Stimulated activated CD4-positive, alpha-beta T cell treated with anti-CD3 and anti-CD28 coated beads, Interleukin-15, amount 100 ng/mL, for 48 hours (primary cell): ENCODE measurements at places on chromosomes 13 and 19.

- DNase-seq, result no peak
Measured at GRCh38 chr19:5106971-5107370, 138.1 kb downstream of the KDM4B start.

GRCh38 chr19:42051166-42052115 lies 18.6 kb downstream of the GRIK5 start:
- peak; percentile 60 for DNase-seq

DNA sequence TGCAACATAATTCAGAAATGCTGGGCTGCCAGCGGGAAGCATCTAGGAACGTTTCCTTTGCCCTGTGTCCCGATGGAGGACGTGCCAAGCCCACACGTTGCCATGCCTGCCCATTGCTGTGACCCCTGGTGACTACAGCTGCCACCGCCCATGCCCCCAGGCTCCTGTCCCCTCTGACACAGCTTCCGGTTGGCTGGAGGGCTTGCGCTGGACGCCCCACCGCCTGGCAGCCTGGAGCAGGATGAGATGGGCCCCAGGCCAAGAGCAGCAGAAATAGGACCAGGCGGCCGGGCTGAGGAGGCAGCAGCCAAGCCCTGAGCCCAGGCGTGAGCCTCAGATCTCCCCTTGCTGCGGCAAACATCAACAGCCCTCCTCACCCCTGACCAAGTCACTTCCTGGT lies 125.9 kb downstream of the COL4A2 start:
- no peak for DNase-seq

- no peak for DNase-seq
Measured at GRCh38 chr13:73683746-73684145, 450.5 kb downstream of the KLF12 start.

DNA sequence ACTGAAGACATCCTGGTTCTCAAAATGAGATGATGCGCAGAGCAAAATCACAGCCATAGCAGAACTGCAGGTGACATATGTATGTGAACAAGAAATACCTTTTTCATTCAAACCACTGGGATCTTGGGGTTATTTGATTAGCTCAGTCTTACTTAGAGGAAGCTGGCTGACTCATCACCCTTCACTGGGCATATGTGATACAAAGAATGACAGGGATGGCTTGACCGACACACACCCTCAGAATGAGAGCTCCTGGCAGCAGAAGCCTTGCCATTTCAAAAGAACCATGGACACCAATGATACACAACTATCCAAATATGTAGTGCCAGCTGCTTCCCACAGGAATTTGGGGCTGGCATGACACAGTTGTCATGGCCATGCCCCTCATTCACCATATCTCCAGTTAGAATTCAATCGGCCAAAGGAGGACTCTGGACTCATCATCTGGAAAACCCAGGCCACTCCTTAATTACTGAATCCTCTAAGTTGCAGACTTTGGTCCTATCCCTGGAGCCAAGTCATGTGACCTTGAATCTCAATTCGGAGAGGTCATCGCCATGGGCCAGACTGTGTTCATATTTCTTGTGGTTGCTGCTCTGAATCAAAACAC lies 115.8 kb downstream of the KATNAL1 start:
- DNase-seq, result no peak

DNA sequence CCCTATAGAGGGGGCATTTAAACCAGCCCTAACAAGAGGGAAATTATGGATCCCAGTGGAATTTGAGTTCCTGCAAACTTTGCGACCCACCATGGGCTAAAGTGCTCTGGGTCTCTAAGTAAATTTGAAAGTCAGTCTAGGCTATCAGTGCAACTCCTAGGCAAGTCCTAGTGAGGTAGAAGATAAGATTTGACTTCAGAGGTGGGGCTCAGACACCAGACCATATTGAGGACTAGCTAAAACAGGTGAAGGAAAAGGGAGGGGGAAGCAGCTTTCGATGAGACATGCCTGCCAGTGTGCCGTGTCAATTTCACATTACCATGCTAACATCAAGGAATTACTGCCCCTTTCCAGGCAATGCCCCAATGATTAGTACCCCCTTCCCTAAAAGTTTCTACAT lies 38.4 kb downstream of the CD320 start:
- no peak for DNase-seq

DNA sequence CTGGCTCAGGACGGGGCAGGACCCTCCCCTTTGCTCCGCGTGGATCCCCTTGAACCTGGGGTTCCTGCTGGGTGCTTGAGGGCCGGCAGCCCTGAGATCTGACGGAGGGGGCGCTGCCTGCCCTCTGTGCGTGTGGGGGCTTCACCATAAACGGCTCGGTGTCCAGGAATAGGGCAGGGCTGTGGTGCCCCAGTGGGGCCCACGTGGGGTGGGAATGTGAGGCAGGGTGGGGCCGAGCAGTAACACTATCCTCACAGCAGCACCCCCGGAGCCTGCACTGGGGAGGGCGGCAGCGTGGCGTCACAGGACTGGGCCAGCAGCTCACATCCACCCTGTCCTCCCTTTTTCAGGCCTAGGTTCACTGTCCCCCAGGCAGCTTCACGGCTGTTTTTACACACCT lies 38.0 kb downstream of the GAS6 start:
- no peak for DNase-seq

GRCh38 chr13:64869539-64869938 lies 2360.6 kb downstream of the PCDH9 start:
- no peak for DNase-seq

GRCh38 chr19:1094655-1094977 lies 559 bp downstream of the POLR2E start:
- DNase-seq, result no peak

GRCh38 chr19:6062961-6063575 lies 47.2 kb downstream of the RFX2 start:
- no peak for DNase-seq

- DNase-seq, result no peak
Measured at GRCh38 chr13:74136084-74136658, 2.0 kb upstream of the KLF12 start.

GRCh38 chr13:78759704-78760103 lies 100.7 kb upstream of the OBI1 start:
- DNase-seq, result no peak

GRCh38 chr19:45638930-45639729 lies at the start of gene EML2:
Gene EML2, minus strand, starts transcription at chr19:45639397. Its CDS starts 21 bp downstream, at chr19:45639376.
- peak; percentile 47 for DNase-seq

DNA sequence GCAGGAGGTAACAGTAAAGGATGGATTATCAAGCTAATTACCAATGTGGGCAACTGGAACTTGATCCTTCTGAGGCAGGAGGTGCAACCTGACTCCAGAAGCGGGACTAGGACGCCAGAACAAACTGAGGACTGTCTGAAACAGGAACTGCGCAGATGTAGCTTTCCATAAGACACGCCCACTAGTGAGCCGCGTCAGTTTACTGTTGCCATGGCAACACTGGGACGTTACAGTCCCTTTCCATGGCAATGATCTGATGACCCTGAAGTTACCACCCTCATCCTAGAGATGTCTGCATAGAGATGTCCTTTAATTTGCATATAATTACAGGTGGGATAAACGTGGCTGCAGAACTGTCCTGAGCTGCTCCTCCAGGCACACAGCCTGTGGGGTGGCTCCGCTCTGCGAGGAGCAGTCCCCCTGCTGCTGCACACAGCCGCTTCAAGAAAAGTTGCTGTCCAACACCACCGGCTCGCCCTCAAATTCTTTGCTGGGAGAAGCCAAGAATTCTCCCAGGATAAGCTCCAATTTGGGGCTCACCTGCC lies 816.6 kb downstream of the UQCRFS1 start:
- DNase-seq, result no peak

GRCh38 chr19:14090509-14091080 lies at the start of gene SAMD1:
Gene SAMD1, minus strand, starts transcription at chr19:14090751.
- peak; percentile 66 for DNase-seq

- no peak for DNase-seq
Measured at GRCh38 chr19:11570039-11570462, 7.4 kb downstream of the ACP5 start.

- no peak for DNase-seq
Measured at GRCh38 chr19:13843104-13843921, 33.6 kb upstream of the NANOS3 start.

DNA sequence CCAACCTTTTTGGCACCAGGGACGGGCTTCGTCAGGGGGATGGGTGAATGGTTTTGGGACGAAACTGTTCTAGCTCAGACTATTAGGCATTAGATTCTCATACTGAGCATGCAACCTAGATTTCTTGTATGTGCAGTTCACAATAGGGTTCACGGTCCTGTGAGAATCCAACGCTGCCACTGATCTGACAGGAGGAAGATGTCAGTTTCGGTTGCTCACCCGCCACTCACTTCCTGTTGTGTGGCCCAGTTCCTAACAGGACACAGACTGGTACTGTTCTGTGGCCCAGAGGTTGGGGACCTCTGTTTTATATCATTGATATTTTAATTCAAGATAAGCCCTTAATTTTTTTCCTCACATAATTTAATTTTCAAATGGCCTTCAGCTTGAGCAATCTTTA lies 26.7 kb upstream of the TDRD3 start:
- no peak for DNase-seq

DNA sequence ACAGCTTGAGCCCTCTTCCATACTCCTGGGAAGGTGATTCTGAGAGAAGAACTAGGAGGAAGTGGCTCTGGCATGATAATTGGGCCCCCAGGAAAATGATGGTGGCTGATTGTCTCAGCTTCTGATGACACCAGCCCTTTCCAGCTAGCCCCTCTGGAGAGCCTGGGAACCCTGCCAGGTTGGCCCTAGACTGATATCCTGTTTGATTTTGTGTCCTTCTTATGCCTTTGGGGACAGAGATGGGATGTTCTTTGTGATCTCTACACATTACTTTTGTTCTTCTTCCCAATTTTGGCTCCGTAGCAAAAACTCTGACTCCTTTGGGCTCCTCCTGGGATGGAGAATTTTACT lies 39.7 kb downstream of the ERICH6B start:
- DNase-seq, result no peak

- DNase-seq, result no peak
Measured at GRCh38 chr13:110250258-110250891, 56.6 kb downstream of the COL4A1 start.

GRCh38 chr13:59119475-59119874 lies 1044.3 kb downstream of the DIAPH3 start:
- DNase-seq, result no peak
